Amniotic stem cell (primary cell): ENCODE measurements at places on chromosomes 3 and 15.

- no peak for DNase-seq
These were observed 23.0 kb downstream of the ARL8B start for GRCh38 chr3:5145120-5145519.

DNA sequence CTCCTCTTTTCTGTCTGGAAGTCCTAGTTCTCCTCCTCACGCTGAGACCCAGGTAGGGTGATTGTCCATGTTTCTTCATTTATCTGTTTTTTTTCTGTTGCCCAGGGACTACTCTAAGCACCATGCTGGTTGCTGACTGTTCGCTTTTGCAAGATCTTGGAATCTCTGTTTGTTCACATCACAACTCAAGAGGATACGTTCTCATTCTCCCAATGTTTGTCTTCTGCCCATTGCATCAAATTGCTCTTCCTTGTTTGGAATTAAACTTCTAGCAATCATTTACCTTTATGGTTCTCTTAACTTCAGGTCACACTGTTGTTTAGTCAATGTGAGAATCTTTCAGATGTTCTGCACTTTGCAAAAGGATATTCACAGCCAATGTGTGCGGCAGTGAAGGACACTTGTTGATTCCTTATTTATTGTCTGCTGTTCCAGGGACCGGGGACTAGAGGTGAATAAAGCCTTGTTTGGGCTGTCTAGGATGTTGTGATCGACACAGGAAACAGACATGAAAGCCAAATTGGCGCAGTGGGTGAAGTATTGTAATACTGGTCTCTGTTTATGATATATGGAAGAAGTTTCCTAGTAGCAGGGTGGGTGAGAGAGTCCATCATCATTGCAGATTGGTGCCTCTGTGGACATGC lies 24.5 kb downstream of the LPP start:
- no peak for DNase-seq

- no peak for DNase-seq
These were observed 15.4 kb upstream of the APEH start for GRCh38 chr3:49658711-49659110.

DNA sequence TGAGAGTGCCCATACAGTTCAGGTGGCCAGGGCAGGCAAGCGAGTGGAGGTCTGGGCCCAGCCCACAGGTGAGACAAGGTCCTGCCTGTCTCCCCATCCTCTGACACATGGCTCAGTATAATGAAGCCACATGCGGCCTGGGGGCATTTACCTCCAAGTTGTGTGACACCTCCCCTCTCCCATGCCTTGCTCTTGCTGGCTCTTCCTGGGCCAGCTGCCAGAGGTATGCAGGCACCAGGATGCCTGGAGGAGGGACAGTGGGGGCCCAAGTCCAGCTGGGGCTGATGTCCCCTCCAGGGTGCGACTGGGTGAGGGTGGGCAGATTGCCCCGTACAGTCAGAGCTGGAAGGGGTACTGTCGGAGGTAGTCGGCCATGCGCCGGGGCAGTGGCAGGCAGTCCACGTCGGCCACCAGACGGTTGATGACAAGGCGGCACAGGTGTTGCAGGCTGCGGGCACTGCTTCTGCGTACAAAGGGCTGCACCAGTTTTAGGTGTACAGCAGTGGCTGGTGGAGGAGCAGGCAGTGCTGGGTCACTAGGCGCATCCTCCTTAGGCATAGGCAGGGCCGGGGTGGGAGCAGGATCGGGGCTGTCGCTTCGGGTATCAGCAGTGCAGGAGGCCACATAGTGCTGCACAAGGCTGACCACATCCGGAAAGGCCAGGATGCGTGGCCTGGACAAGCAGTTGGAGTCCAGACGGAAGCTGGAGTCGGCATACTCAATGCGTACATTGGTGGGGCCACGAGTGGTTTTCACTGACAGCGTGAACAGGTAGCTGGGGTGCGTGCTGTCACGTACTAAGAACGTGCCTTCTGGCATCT lies 4.1 kb downstream of the CISH start:
- no peak for DNase-seq

GRCh38 chr3:131218196-131218595 lies 163.4 kb upstream of the NUDT16 start:
- no peak for DNase-seq

DNA sequence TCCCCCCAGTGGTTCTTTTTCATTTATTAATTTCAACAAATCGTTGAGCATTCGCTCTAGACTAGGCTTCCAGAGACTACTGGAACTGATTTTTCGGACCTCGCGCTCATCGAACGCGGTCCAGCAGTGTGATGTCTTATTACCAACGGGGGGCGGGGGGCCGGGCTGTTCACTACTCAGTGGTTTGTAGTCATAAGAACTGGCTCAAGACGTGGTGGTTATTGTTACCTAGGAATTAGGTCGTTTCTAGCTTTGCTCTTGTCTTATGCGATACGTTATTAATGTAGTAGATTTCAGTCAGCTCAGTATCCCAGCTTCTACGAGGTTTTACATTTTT lies 858 bp downstream of the RBM5 start:
- no peak for DNase-seq

DNA sequence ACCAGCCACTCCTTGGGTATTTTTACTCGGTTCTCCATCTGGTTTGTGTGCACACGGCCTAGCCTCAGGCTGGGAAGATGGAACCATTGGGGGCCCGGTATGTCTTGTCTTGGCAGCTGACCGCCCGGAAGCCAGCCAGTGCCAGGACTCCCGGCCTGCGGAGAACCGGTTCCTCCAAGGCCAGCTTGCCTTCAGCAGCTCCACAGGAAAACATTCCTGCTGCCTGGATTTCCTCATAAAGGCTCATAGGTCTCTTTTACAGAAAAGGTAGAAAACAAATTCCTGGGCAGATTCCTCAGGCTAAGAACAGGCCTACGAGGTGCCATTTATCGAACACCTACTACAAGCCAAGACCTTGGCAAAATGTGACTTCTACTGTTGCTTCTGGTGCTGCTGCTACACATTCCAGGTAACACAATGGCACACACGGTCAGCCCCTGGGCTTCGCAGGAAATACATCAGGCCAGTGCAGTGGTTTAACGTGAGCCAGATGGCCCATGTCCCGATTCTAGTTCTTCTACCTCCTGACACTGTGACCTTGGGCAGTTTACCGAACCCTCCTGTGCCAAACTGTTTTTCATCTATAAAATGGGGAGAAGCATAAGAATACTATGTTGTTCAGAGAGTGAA lies 141.8 kb downstream of the OPA1 start:
- no peak for DNase-seq

GRCh38 chr3:113241292-113242095 lies 30.1 kb downstream of the BOC start:
- peak; percentile 8 for DNase-seq

DNA sequence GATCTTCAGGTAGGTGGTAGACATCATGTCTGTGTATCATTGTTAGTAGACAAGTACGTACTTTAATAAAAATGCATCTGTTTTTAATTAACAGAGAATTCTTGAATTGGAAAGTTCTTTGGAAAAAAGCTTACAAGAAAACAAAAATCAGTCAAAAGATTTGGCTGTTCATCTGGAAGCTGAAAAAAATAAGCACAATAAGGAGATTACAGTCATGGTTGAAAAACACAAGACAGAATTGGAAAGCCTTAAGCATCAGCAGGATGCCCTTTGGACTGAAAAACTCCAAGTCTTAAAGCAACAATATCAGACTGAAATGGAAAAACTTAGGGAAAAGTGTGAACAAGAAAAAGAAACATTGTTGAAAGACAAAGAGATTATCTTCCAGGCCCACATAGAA lies 149.1 kb upstream of the LRRFIP2 start:
- no peak for DNase-seq

DNA sequence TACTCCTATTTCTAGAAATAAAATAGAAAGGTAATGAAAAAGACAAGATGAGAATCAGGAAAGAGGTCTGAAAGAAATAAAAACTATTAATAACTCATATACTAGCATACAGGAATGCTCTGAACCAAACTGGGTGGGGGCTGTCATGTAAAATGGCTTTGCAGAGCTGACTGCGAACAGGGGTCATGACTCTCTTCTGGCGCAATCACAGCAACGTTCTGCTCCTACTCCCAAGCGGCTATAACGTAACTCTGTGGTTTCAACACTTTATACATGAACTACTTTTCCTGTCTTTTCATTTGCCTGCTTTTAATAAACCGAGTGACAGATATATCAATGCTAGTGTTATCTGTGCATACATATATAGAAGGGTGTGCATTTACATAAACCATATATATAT lies 116.7 kb downstream of the DLG1 start:
- DNase-seq, result no peak
